CD4-positive, alpha-beta T cell (primary cell): ENCODE measurements at places on chromosomes 7 and 10. TPM values are rescaled to one million over a fixed set of nuclear protein-coding genes. Genes with fewer than 3 reads are reported as not detected.

- H3K36me3 ChIP-seq = no peaks in the 10 kb centered on the region
- H3K27ac ChIP-seq = no peak overlapping the region
- DNase-seq = no peak
- H3K4me3 ChIP-seq = no peak overlapping the region
Observed at GRCh38 chr10:84335516-84335915, 7.1 kb downstream of the CCSER2 start.

DNA sequence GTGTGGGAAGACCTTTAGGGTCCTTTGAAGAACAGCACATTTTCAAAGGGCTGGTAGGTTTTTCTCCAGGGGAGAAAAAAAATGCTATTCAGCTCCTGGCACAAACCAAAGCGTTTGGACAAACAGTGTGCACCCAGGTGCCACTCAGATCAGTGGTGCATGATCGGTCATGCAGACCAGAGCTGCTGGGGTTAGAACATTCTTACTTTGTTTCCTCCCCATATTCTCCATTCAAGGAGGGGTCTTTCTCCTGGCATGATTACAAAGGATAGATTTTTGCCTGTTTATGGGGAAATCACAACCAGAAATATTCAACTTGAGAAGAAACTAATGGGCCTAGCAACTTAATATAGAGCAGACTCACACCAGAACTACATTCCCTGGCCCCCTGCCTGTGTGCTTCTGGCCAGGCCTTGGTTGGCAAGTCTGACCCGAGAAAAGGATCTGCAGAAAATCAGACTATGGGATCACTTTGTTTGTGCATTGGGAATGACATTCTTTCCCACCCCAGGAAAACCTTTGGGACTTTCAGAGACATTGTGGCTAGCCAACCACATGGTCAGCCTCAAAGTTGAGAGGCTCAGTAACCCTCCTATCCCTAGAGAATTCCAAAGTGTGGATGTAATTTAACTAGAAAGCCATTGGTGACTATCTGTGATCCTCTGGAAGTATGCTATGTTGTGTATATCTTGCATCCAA, 82.3 kb upstream of the FGL2 start:
- H3K4me3 ChIP-seq = no peak overlapping the region
- no peak for DNase-seq
- H3K36me3 ChIP-seq = no peaks in the 10 kb centered on the region
- H3K27ac ChIP-seq = no peak overlapping the region
- no peaks in the 10 kb centered on the region for H3K4me1 ChIP-seq

Gene HOXA7
- not detected for total RNA-seq

DNA sequence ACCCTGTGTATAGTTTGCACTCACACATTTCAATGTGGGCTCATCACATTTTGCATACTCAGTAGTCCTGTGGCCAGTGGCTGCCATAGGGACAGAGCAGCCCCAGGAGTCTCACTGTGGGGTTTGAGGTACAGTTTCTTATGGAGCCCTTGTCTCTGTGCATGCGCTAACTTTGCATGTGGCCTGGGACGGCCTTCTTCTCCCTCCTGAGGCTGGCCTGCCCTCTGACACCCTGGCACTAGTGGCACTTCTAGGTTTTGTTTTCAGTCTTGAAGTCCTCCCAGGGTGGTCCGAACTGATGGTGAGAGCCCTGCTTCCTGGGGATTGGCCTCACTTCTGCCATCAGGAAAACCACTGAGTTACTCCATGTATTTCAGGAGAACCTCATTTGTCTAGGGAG, 21.2 kb downstream of the NACAD start:
- H3K36me3 ChIP-seq = peaks cover 99% of the 10 kb centered on the region
- DNase-seq = no peak
- no peak overlapping the region for H3K4me3 ChIP-seq
- peaks cover 32% of the 10 kb centered on the region for H3K4me1 ChIP-seq
- no peaks in the 10 kb centered on the region for H3K27me3 ChIP-seq

GRCh38 chr10:12177642-12178041, 18.0 kb downstream of the NUDT5 start:
- H3K4me3 ChIP-seq = no peak overlapping the region
- H3K4me1 ChIP-seq = peaks cover 22% of the 10 kb centered on the region
- DNase-seq = no peak

DNA sequence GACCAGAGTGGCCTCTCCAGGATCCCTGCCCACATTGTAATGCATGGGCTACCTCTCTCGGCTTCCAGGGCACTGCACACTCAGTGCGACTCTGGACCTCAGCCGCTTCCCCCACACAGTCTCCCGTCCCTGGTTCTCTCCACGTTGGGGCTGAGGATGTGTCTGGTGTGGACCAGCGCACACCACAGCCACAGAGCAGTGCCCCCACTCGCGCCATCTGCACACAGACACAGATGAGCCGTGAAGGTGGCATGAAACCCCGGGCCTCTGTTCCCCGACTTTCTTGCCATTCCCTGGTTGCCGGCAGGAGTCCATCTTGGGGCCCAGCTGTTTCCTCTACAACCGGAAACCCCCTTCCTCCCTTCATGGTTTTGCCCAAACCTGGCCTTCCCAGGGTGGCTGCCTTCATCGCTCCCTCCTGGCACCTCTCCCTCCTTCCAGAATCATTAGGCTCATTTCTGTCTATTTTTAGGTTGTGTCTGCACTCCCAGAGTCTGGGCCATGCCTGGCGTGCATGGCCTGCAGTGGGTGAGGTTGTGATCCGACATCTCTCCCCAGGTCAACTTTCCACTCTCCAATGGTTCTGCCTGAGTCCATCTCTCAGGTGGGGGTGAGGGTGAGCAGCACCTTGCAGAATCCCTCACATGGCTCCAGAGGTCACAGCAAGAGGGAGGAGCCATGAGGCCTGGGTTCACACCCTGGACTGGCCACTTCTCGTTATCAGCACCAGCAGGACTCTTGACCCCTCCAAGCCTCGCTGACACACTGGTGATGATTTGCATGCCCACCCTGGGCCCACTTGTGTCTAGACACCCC, 10.1 kb downstream of the RASGEF1A start:
- no peak overlapping the region for H3K27ac ChIP-seq
- no peaks in the 10 kb centered on the region for H3K36me3 ChIP-seq
- no peak overlapping the region for H3K4me3 ChIP-seq
- DNase-seq = no peak
- H3K27me3 ChIP-seq = no peaks in the 10 kb centered on the region

Gene TMEM72
- not detected for total RNA-seq

- no peaks in the 10 kb centered on the region for H3K4me1 ChIP-seq
- DNase-seq = no peak
- no peaks in the 10 kb centered on the region for H3K36me3 ChIP-seq
- no peaks in the 10 kb centered on the region for H3K27me3 ChIP-seq
Observed at GRCh38 chr10:48549236-48549635, 55.6 kb downstream of the ARHGAP22 start.

DNA sequence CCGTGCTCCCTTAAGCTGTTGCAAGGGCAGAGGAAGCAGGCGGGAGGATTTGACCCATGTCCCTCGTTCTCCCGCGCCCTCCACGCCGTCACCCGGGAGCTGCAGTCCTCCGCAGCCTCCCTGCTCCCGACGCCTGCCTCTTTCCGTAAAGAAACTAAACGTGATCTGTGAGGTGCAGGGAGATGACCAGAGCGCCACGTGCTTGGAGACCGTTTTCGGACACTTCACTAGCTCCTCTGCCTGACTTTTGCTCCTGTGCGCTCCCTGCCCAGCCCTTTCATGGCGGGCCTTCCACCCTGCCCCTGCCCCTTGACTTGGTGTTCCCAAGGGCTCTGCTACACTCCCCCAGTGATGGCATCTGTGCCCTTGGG, 171.2 kb downstream of the LSM5 start:
- no peaks in the 10 kb centered on the region for H3K36me3 ChIP-seq
- H3K27me3 ChIP-seq = peaks cover 13% of the 10 kb centered on the region
- no peak for DNase-seq
- no peaks in the 10 kb centered on the region for H3K4me1 ChIP-seq

Gene LBX1
- total RNA-seq = not detected

Gene ADIRF
- not detected for total RNA-seq

Gene PIP
- not detected for total RNA-seq

DNA sequence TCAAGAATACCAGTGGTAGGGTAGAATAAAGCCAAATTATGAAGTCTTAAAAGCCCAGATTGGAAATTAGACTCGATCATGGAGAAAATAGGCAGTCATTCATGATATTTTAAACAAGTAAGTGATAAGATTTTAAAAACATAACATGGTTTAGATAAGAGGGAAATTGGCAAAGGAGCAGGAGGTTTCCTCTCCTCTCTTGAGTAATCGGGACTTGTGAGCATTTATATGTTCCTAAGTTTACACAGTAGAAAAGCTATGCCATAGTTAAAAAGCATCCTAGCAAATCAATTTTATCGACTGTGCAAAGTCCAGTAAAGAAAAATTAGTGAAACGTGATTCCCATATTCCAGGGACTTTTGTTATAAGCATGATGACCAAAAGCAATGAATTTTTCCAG, 313.2 kb downstream of the AHR start:
- no peak overlapping the region for H3K4me3 ChIP-seq
- no peaks in the 10 kb centered on the region for H3K27me3 ChIP-seq
- DNase-seq = no peak
- H3K27ac ChIP-seq = no peak overlapping the region
- no peaks in the 10 kb centered on the region for H3K4me1 ChIP-seq
- H3K36me3 ChIP-seq = no peaks in the 10 kb centered on the region

Gene ZNF804B
- total RNA-seq = not detected

GRCh38 chr7:101666741-101667140, 37.6 kb upstream of the MYL10 start:
- H3K27ac ChIP-seq = no peak overlapping the region
- no peaks in the 10 kb centered on the region for H3K4me1 ChIP-seq
- H3K4me3 ChIP-seq = no peak overlapping the region
- H3K27me3 ChIP-seq = no peaks in the 10 kb centered on the region
- no peak for DNase-seq

GRCh38 chr10:3396116-3396515, 223.5 kb upstream of the PITRM1 start:
- no peaks in the 10 kb centered on the region for H3K4me1 ChIP-seq
- DNase-seq = no peak
- no peak overlapping the region for H3K27ac ChIP-seq
- H3K27me3 ChIP-seq = no peaks in the 10 kb centered on the region
- H3K4me3 ChIP-seq = no peak overlapping the region

DNA sequence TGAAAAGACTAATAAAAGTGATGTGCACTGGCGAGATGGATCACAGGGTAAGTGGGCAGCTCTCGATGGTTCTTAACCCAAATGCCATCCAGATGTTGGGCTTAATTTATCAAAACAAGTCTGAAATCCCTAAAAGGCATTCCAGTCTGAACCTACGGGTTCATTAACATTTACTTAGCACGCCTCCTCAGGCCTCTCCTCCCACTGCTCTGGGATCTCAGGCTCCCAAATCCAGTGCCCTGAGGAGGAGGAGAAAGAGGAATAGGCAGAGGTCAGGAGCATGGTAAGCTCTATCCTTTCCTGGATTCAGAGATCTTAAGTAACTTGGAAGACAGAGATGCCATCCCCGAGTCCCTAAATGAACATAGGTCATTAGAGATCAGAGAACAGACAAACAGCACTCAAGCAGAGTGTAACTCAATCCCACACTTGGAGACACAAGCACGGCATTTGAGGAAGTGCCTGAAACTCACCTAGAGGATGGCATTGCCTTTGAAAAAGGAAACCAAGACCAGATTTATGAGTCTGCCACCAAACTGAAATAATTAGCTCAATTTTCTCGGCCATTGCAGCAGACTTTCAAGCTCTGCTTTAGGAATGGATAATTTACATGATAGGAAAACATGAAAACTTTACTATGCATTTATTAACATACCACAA, 140.9 kb downstream of the CXCL12 start:
- H3K4me3 ChIP-seq = no peak overlapping the region
- H3K36me3 ChIP-seq = no peaks in the 10 kb centered on the region
- H3K4me1 ChIP-seq = no peaks in the 10 kb centered on the region

Gene CYP3A7
- not detected for total RNA-seq

- H3K4me3 ChIP-seq = no peak overlapping the region
- no peaks in the 10 kb centered on the region for H3K36me3 ChIP-seq
- DNase-seq = no peak
- H3K27me3 ChIP-seq = no peaks in the 10 kb centered on the region
Observed at GRCh38 chr7:158973440-158973839, 117.1 kb downstream of the DYNC2I1 start.

DNA sequence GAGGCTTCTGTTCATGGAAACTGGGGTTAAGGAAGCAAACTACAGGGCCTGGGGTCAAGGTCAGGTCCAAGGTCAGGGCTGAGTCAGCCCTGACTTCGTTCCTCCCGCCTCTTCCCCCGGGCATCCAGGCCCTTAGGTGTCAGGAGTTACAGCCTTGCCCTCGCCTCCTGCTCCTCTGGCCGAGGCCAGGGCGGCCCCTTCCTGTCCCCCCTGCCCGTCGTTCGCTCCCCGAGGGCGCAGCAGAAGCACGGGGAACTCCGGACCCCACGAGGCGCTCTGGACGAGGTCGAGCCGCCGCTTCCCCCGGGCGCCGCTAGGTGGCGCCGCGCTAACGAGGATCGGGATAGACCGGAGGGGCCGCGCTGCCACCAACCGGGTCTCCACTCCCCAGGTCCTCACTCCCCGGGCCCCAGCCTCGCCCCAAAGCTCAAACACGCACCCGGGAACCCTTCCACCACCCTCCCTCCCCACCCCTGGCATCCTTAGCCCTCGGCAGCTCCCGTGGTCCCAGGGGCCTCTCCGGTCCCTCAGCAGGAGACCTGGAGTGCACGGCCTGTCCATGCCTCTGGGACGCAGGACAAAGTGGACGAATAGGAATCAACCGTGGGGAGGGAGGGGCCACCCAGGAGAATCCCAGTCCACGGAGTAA, 59.2 kb upstream of the MYL10 start:
- H3K4me3 ChIP-seq = peak overlapping the region; percentile 2
- DNase-seq = peak; percentile 59
- H3K27ac ChIP-seq = no peak overlapping the region
- peaks cover 8% of the 10 kb centered on the region for H3K4me1 ChIP-seq

DNA sequence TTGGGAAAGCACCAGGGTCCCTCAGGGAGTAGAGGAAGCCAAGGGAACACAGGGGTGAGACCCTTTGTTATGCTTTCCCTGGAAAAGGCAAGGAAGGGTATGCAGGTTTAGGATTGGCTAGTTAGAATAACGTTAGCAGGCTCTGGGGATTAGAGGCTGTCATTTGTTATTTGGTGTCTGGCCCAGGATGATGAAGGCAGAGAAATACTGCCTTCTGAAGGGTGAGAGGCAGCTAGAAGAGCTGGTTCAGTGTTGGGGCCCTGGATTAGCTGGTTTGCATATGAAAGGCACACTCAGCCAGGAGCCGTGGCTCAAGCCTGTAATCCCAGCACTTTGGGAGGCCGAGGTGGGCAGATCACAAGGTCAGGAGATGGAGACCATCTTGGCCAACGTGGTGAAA, 3.0 kb upstream of the PILRA start:
- H3K27me3 ChIP-seq = no peaks in the 10 kb centered on the region
- no peaks in the 10 kb centered on the region for H3K36me3 ChIP-seq
- no peak for DNase-seq
- H3K4me3 ChIP-seq = no peak overlapping the region

Gene C10orf71
- total RNA-seq = not detected
